Activated CD8-positive, alpha-beta memory T cell treated with anti-CD3 and anti-CD28 coated beads, Interleukin-2, amount 10 ng/mL, durations not matched to agents 7 days and 5 days (primary cell): ENCODE measurements at places on chromosomes 2 and 18. TPM values are rescaled to one million over a fixed set of nuclear protein-coding genes. Genes with fewer than 3 reads are reported as not detected.

DNA sequence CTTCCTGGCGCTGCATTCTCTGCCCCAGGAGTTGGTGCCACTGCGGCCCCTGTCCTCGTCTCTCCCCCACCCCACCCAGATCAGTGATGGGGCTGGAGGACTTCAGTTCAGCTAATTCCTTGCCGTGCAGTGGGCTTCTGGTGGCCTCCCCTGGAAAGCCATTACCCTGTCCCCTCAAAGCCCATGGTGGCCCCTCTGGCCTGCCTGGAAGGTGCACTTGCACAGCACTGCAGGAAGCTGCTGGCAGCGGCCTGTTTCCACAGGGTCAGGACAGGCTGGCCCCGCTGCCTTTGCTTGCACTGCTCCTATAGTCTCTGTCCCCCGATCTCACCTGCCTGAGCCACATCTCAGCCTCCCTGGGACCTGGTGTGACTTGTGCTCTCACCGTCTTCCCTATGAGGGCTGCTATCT, 105.1 kb downstream of the USP40 start:
- no peak for DNase-seq

The CNTNAP5 gene
- total RNA-seq = not detected

GRCh38 chr18:25732862-25733261, 357.6 kb downstream of the SS18 start:
- no peak for DNase-seq

The DCDC2C gene
- not detected for total RNA-seq

- no peak for DNase-seq
Measured at GRCh38 chr18:39260565-39260964, 1695.0 kb upstream of the CELF4 start.

GRCh38 chr2:38194751-38195150, 118.8 kb upstream of the CYP1B1 start:
- DNase-seq = no peak

The FABP1 gene
- total RNA-seq = not detected

The PDE1A gene
- total RNA-seq = not detected

DNA sequence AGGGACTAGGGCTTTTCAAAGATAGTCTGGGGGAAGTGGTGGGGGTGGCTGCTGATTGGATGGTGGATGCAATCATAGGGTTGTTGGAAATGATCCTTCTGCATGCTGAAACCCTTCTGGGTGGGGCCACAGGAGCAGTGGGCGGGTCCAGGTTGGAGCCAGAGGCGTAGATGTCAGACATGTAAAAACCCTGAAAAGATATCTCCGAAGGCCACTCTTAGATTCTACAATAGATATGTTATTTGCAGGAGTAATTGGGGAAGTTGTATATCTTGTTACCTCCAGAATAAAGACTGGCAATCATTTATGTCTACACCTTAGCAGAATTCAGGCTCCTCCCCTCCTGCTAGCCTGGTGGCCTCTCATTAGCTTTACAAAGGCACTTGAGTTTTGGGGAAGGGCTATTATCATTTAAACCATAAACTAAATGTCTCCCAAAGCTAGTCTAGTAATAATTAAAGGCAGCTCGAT, 8.2 kb upstream of the FAM98A start:
- DNase-seq = no peak

- peak; percentile 91 for DNase-seq
Measured at GRCh38 chr2:219176818-219177551, at the start of gene CNPPD1. TSS of gene CNPPD1 (minus strand) at chr2:219176925. CDS start at chr2:219176828, 97 bp downstream.

- no peak for DNase-seq
Measured at GRCh38 chr18:22641958-22642357, 224.2 kb upstream of the CTAGE1 start.

GRCh38 chr18:68666381-68666780, 48.5 kb downstream of the TMX3 start:
- DNase-seq = no peak

GRCh38 chr2:127106991-127107621, at the start of gene BIN1:
TSS of gene BIN1 (minus strand) at chr2:127107154. CDS start at chr2:127106943, 211 bp downstream.
- peak; percentile 83 for DNase-seq

GRCh38 chr2:171706152-171706803, 19.0 kb downstream of the DYNC1I2 start:
- DNase-seq = no peak

GRCh38 chr2:122340246-122340645, 584.8 kb downstream of the TSN start:
- no peak for DNase-seq

The IL36B gene
- total RNA-seq = not detected

DNA sequence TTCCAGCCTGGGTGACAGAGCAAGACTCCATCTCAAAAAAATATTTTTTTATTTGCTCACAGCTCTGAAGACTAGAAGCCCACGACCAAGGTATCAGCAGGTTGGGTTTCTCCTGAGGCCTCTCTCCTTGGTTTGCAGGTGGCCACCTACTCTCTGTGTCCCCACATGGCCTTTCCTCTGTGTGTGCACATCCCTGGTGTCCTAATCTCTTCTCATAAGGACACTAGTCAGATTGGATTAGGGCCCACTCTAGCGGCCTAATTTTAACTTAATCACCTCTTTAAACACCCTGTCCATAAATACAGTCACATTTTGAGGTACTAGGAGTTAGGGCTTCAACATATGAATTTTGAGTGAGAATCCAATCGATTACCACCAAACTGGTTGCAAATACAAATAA, 2.0 kb upstream of the RAB3GAP1 start:
- DNase-seq = no peak

DNA sequence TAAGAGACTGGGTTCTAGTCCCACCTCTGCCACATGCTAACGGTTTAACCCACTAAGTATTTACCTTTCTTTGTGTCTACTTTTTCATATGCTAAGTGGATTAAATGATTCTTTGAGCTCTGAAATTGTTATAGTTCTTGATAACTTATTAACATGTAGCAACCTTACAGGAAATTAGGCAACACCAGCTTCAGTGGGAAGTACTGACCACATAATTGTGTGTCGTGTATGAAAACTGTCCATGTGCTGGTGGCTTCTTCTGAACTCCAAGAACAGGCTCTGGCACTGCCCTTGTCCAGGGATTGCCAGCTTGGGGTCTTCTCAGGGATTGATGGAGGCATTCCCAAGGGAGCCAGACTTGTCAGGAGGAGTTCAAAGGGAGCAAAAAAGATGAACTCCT, 427.7 kb downstream of the TGIF1 start:
- DNase-seq = no peak

DNA sequence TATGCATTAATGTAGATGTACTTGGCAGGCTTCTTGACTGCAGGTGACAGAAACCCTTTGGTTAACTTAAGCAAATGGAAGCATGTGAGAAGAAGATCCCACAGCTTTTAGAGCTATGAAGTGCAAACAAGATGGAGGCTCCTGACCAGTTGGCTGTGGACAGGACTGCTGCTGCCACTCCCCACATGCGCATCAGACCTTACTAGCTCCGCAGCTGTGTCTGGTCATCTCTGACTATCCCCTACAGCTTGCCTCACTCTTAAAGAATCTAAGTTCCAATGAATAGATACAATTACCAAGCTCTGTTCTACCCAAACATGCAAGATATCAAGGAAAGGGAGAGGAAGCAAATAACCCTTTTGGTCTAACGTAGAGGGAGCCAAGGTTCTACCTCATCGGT, 587.6 kb downstream of the DSC3 start:
- no peak for DNase-seq

- no peak for DNase-seq
Measured at GRCh38 chr2:64832936-64833335, 156.3 kb upstream of the SLC1A4 start.
